ENCODE measurements at places on chromosomes 11 and 22. TPM values are rescaled to one million over a fixed set of nuclear protein-coding genes. Genes with fewer than 3 reads are reported as not detected.

DNA sequence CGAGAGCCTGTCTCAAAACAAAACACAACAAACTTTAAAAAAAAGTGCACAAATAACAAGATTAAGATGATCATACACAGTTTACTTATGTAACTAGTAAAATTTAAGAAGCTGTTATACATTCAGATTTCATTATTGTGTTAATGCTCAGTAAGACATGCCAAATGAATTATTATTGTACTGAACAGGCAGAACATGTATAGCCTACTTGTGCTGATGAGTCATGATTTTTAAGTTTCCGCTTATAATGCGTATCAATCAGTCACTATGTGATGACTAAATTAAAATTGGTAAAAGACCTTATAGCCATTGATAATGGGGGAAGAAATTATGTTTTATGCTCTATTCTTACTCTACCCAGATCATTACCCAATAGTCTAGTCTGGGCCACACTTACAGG lies 20.5 kb upstream of the EXPH5 start:
- DNase-seq, result no peak

- DNase-seq, result no peak
These were observed 565.0 kb upstream of the CNTN5 start for GRCh38 chr11:98455500-98456307.

The MPEG1 gene
- not detected for total RNA-seq

The SLC1A2 gene
- total RNA-seq, result 23.6 TPM

The CCDC116 gene
- total RNA-seq, result 0.25 TPM

- no peak for DNase-seq
These were observed 128.5 kb upstream of the LMO1 start for GRCh38 chr11:8392166-8392565.

GRCh38 chr11:131829725-131830124 lies 459.3 kb downstream of the NTM start:
- no peak for DNase-seq

DNA sequence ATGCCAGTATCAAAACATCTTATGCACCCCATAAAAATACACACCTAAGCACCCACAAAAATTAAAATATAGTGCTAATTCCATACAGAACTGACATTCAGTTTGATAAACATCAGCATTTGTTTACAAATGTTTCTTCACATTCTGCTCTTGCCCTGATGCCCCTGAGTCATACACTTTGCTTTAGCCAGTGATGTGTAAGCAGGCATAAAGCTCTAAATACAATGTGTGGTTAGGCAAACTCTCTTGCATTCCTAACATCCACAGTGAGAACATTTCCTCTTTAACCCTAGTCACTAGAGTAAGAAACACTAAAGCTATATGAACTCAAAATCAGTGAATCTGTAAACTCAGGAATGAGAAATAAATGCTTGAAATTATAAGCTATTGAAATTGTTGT lies 1060.7 kb downstream of the FAM181B start:
- DNase-seq, result no peak

- DNase-seq, result no peak
These were observed 13.9 kb downstream of the CCND1 start for GRCh38 chr11:69654660-69655478.

DNA sequence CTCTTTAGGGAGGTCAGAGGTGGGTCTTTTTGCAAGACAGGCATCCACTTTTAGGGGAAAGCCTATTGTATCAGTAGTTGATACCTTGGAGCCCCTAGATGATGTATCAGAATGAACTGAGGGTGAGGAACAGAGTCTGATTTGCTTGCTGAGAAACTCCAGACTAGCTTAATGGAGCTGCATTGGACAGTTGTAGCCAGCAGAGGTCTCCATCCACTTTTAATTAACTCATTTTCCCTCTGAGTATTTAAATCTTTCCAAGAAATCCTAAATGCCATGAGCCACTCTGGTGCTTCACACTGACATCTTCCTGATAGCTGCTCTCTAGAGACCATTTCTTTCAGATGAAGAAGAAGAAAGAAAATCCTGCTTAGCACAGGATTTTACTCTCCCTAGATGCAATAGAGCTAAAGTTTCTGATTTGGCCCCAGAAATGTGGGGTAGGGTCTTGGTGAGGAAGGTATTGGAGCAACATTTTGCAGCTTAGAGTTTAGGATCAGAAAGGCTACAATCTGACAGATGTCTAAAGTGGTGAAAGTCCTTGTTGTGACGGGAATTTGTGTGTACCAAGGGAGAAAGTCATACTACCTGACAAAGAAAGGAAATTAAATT lies 38.0 kb downstream of the EXT2 start:
- peak; percentile 71 for DNase-seq

The GGTLC2 gene
- not detected for total RNA-seq

The ASRGL1 gene
- total RNA-seq, result 0.98 TPM

- DNase-seq, result no peak
These were observed 54.4 kb upstream of the SEPTIN5 start for GRCh38 chr22:19659805-19660345.

Measured in fibroblast of the aortic adventitia (primary cell).